ENCODE measurements at places on chromosomes 11 and 22.

DNA sequence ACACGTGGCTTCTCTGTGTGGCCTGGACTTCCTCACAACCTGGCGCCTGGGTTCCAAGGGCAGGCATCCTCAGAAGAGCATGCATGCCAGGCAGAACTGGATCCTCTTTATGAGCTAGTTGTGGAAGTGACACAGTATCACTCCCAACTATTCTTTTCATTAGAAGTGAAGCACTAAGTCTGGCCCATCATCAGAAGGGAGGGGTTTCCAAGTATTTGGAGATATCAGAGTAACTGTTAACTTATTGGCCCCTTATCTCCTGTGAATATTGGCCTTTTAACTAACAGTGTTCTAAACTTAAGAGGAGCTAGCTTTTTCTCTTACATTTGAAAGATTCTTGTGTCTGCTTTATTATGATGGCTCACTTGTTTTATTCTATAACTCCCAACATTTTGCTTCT, 35.5 kb downstream of the FDX1 start:
- DNase-seq = no peak

GRCh38 chr22:21606775-21607174, 23.0 kb downstream of the YDJC start:
- DNase-seq = no peak

DNA sequence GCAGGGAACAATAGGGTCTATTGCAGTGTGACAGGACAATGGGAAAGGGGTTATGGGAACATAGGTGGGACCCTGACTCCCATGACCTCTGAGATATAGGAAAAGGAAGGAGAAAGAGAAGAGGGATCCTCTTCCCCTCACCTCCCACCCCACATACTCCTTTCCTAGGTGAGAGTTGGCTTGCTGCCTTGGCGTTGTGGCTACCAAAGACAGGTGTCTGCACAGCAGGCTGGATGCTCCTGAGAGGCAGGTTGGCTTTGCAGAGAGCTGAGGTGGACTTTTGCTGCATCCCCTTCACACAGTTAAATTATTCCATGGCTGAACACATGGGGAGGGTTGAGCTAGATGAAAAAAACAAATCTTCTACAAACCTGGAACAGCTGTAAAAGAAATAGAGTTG, 80.7 kb downstream of the SYT9 start:
- DNase-seq = no peak

- no peak for DNase-seq
Measured at GRCh38 chr11:76167590-76167989, 38.7 kb downstream of the WNT11 start.

DNA sequence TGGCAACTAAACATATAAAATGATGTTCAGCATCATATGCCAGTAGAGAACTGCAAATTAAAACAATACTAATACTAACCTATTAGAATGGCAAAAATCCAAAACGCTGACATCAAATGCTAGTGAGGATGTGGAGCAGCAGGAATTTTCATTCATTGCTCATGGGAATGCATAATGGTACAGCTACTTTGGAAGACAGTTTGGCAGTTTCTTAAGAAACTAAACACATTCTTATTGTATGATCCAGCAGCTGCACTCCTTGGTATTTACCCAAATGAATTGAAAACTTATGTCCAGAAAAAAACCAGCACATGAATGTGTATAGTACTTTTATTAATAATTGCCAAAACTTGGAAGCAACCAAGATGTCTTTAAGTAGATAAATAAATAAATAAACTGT, 258.0 kb downstream of the TENM4 start:
- DNase-seq = peak; percentile 47

GRCh38 chr11:47620836-47621378, 21.5 kb downstream of the MTCH2 start:
- no peak for DNase-seq

GRCh38 chr11:73990730-73991129, 8.1 kb upstream of the UCP2 start:
- no peak for DNase-seq

- peak; percentile 7 for DNase-seq
Measured at GRCh38 chr22:25202290-25202921, 2.7 kb downstream of the CRYBB3 start.

- no peak for DNase-seq
Measured at GRCh38 chr11:27242591-27242990, 120.4 kb downstream of the CCDC34 start.

- DNase-seq = no peak
Measured at GRCh38 chr22:37089434-37089833, 20.1 kb downstream of the TMPRSS6 start.

DNA sequence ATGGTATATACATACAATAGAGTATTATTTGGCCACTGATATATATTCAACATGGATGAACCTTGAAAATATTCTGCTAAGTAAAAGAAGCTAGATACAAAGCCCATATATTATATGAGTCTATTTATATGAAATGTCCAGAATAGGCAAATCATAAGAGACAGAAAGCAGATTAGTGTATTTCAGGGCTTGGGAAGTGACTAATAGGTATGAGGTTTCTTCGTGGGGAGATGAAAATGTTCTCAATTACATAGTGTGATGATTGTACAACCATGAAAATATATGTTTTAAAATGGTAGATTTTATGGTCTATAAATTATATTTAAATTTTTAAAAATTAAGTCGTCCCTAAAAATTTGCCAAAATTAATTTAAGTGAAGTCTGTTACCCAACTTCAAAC, 92.2 kb downstream of the STK33 start:
- DNase-seq = no peak

DNA sequence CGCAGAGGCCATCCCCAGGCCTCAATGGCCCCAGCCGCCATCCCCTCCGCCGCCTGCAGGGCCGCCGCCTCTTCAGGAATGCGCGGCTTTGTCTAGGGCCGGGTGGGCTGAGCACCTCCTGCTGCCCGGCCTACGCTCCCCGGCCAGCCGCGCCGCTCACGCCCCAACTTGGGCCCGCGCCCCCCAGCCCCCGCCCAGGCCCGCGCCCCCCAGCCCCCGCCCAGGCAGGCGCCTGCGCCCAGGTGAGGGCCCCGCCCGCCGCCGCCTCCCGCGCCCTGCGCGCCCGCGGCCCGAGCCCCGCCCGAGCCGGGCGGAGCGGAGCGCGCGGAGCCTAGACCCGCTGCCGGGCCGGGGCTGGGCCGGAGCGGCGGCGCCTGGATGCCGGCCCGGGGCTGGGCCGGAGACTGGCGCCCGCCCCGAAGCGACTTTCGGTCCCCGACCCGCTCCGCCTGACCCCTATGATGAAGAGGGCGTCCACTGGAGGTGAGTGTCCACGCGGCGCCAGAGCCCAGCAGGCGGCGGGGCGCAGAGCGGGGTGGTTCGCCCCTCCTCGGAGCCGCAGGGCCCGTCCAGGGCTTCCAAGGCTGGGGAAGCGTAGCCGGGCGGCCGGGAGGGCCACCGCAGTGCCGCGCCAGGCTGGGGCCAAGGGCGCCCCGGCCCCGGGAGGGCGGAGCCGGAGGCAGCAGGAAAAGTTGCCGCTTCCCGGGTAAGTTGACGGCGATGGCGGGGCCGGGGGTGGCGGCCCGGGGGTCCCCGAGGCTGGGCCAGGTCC, 34.3 kb upstream of the PRODH start:
- DNase-seq = no peak

GRCh38 chr11:125728969-125729368, 17.1 kb upstream of the PATE1 start:
- DNase-seq = no peak

DNA sequence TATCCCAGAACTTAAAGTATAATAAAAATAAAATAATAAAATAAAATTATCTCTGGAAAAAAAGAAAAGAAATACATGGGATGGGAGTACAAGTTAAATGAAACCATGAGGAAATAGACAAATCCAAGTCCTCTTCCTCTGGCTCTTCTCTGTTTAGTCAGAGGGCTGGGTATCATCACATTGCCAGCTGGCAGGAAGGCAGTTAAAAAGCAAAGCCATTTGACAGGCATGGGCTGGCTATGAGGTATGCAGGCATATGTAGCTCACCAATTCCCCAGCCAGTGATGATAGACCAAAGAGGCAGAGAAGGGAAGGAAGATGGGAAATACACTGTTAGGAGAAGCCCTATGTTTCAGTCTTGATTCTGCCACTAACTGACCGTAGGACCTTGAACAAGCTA, 6.5 kb downstream of the LYVE1 start:
- DNase-seq = no peak

GRCh38 chr22:47195156-47195483, 432.7 kb downstream of the TBC1D22A start:
- no peak for DNase-seq

- DNase-seq = no peak
Measured at GRCh38 chr11:57196596-57196995, 14.8 kb downstream of the LRRC55 start.

DNA sequence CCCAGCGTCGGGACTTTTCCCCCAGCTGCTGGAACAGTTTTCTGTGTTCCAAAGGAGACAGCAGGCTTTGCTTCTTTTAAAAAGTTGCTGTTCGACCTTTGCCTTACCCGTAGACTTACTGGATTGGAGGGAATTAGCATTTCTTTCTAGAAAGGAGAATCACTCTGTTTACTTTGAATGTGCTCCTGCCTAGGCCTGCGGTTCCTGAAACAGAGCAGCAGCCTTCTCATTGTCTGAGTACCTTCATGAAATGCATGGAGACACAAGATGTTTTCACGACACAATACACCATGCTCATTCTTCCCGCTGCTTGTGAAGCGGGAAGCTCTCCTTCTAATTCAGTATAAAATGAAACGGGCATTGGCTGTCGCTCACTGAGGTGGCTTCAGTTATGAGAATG, 196.2 kb downstream of the TBC1D22A start:
- no peak for DNase-seq

- DNase-seq = no peak
Measured at GRCh38 chr22:19898145-19898544, 43.4 kb upstream of the COMT start.

- DNase-seq = no peak
Measured at GRCh38 chr11:73983741-73984538, 1.3 kb upstream of the UCP2 start.

DNA sequence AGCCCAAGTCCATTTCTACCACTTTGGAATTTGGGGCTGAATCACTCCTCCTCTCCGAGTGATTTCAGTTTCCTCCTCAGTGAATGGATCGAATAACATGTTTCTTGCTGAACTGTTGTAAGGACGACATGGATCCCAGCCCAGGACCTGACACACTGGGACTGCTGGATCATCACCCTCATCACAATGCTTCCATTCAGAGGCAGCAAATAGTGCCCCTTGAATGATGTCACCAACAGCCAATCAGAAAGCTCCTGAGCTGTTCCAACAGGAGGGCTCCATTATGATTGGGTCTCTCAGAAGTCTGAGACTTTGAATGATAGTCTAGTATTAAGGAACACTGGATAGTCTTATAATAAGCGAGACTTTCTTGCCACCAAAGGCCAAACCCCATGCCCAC, 158.9 kb downstream of the MYO18B start:
- DNase-seq = no peak

DNA sequence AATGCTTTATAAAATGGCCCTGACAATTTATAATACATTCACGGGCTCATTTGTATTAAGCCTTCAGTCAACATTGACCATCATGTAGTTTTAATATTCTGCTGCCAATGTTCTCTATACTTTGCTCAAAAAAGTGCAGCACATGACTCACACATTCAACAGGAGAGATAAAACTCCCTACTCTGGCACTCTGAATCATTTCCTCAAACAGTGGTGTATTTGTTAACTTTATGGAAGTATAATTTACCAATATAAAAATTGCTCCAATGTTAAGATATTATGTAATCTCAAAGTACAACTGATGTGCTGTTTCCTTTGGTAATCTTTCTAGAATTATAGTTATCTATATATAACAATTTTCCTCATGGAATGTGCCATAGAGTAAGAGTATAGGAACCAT, 39.9 kb downstream of the MAML2 start:
- peak; percentile 47 for DNase-seq

- DNase-seq = no peak
Measured at GRCh38 chr11:18527512-18527911, 770 bp upstream of the TSG101 start.

DNA sequence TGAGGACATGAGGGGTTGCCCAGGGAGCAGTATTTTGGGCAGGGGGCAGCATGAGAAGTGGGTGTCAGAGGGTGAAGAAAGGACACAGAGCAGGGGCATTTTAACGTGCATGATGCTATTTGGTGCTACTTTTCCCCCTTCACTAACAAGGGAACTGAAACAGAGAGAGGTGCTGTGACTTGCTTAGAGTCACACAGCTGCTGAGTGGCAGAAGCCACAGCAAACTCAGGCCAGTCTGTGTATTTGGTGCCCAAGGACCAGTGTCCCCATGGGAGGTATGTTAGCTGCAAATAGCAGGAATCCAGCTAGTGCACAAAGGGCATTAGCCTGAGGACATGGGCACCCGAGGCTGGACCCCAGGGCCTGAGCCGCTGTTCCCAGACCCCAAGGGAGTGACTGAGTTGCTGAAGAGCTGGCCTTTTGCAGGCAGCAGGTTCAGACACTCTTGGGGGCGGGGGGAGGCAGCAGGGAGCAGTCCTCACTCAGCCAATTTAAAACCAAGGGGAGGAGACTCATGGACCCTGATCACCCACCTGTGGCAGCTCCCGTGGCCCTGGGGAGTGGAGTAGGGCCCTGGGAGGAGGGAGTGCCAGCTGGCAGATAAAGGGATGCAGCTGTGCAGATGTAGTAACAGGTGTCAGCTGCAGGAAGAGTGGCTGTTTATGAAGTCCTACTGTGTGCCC, 14.6 kb downstream of the PARVG start:
- DNase-seq = no peak

- DNase-seq = no peak
Measured at GRCh38 chr11:66929753-66930152, 28.4 kb downstream of the PC start.

DNA sequence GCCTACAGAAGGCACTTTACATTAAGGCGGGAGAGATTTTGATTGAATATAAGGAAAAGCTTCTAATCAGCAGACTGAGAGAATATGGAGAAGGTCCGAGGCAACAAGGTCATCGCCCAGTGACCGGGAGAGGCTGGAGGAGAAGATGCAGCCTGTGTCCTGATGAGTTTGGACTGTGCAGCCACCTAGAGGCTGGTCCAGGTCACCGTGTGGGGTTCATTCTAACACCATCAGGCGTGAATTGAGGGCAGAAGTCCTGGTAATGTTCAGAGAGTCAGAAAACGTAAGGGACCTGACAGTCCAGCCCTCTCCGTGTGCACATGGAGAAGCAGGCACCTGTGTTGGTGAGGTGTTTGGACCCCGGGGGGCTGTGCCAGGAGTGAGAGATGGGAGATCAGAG, 102.7 kb downstream of the FEZ1 start:
- no peak for DNase-seq

DNA sequence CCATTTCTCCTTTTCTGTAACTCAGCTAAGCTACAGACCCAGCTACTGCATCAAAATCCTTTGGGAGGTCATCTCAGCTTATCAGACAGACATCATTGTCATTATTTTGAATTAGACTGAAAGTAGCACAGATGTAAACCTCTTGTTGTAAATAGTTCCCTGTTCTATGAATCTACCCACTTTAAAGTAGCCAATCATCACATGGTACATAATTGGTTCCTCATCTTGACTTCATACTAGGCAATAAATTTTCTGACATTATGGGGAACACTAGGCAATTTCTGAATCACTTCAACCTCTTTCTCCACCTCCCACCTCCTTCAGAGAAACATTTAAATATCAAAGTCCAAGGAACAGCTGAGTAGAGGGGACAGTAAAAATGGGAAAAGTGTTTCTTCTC, 47.9 kb downstream of the MPPED2 start:
- no peak for DNase-seq

Measured in amniotic stem cell (primary cell).